ENCODE measurements at places on chromosomes 4 and X. TPM values are rescaled to one million over a fixed set of nuclear protein-coding genes. Genes with fewer than 3 reads are reported as not detected.

Gene DBET
- not detected for polyA plus RNA-seq

Gene CCDC160
- polyA plus RNA-seq: not detected

Gene NDST3
- not detected for polyA plus RNA-seq

Gene TCEAL6
- polyA plus RNA-seq: not detected

Gene MAGIX
- polyA plus RNA-seq: 1.4 TPM

Gene PDE6B
- not detected for polyA plus RNA-seq

Gene PHKA1
- 5.8 TPM for polyA plus RNA-seq

Gene SLITRK2
- not detected for polyA plus RNA-seq
